ENCODE measurements at places on chromosomes 1 and 21.

GRCh38 chr1:147769106-147769505, 8.7 kb upstream of the GJA5 start:
- DNase-seq = no peak

DNA sequence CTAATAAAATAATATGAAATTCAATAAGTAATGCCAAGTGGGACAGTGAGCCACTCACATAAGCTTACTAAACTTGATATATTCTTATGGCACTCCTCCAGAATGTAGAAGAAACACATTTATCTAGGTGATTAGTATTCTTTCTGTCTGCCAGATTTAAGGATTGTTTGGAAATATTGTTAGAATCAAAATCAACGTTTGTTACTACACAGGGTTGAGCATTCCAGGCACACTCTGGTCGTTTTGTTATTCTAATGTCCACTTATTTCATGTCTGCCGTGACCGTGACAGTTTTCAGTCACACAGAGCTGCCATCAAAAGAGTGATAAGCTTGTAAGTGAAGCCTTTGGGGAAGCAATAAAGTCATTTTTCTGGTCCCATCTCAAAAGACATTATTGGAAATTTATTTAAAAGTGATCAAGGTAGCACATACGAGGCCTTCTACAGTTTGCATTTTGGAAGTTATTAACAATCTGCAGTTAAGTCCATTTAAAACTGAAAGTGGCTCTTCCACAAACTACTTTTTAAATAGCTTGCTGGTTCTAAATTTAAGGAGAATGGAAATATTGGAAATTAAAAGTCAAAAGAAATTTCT, 38.0 kb downstream of the NFIA start:
- DNase-seq = no peak

DNA sequence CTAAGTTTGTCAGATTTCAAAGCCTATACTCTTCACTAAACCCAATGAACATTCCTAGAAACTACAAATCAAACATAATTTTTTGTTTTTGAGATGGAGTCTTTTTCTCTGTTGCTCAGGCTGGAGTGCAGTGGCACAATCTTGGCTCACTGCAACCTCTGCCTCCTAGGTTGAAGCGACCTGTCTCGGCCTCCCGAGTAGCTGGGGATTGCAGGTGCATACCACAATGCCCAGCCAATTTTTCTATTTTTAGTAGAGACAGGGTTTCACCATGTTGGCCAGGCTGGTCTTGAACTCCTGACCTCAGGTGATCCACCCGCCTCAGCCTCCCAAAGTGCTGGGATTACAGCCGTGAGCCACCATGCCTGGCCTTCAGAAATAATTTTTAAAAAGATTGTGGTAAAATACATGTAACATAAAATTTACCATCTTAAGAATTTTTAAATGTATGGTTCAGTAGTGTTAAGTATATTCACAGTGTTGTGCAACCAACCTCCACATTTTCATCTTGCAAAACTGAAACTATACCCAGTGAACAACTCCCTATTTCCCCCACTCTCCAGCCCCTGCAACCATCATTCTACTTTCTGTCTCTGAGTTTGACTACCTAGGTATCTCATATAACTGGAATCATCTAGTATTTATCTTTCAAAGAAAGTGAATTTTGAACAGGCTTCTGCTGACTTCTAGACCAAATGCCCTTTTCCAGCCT, 2.7 kb upstream of the CFAP141 start:
- no peak for DNase-seq

GRCh38 chr1:81439046-81439823, 361.5 kb upstream of the ADGRL2 start:
- no peak for DNase-seq

DNA sequence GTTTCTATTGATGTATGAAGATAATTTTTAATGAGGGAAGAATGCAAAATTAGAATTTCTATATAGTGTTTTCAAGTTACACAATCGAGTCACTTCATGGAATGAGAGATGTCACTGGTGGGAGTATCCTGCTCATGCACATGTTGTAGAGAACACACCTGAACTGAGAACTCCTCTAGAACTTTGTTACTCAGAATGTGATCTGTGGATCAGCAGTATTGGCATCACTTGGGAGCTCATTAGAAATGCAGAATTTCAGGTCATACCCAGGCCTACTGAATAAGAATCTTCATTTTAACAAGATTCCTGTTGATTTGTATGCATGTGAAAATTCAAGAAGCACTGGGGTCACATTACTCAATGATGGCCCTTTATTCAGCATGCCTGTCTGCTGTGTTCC, 28.8 kb downstream of the ZNF326 start:
- no peak for DNase-seq

DNA sequence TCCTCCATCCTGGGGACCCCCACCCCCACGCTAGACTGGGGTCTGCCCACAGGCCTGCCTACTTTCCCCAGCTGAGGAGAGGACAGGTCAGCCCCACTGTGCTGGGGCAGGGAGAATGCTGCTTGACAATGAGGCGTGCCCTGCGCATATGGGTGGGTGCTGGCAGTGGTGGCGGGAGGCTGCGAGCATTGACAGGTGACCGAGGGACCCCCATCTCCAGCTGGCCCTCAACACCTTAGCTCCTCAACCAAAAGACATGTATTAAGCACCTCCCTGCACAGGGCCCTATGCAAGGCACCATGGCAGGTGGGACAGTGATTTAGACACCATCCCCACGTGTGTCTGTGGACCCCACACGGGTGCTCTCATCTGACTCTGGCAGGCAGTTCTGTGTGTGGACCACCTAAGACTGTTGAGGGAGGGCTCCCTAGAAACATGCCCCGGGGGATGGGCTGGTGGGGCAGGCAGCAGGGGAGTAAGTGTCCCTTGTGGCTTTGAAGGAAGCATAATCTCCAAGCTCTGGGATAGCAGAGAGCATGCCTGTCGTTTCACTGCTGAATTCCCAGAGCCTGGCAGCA, 18.4 kb upstream of the ALX3 start:
- no peak for DNase-seq

Measured in choroid plexus epithelial cell (primary cell).